Posterior cingulate gyrus (tissue), 11 donors: ENCODE measurements at places on chromosomes 6 and 20.
A peak's percentile ranks its signal among the peaks of the same experiment; 100 is the strongest.

DNA sequence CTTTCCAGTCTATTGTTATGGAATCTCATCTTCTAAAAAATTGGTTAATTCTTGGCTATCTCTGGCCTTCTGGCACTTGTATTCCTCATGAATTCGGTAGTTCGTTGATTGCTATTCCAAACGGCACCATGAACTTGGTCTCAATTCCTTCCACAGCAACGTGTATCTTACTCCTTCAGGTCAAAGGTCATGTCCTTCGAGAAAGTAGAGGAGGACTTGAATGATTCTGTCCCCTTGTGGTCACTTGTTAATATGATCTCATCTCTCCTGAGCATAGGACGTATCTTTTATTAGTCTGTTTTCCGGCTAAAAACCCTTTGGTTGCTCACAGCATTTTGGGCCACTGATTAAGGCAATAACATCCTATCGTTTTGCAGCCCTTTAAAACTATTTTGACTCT lies 9.4 kb downstream of the TLDC2 start:
- no peak for DNase-seq

DNA sequence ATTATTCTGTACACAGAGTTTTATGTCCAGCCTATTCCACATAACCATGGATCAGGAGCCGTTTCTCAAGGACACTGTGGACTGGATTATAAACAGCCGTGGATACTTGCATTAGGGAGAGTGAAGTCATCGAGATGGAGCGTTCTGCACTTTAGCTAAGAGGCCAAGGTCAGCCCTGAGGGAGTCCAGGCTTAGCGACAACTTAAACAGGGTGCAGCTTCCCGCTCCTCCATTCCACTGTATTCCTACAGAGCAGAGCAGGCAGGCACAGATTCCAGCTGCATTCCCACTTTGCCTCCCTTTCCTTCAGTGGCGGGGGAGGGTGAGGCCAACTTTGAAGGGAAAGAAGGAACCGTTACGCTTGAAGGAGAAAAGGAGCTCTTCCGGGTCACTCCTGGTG lies 59.5 kb downstream of the RAMACL start:
- DNase-seq: no peak

DNA sequence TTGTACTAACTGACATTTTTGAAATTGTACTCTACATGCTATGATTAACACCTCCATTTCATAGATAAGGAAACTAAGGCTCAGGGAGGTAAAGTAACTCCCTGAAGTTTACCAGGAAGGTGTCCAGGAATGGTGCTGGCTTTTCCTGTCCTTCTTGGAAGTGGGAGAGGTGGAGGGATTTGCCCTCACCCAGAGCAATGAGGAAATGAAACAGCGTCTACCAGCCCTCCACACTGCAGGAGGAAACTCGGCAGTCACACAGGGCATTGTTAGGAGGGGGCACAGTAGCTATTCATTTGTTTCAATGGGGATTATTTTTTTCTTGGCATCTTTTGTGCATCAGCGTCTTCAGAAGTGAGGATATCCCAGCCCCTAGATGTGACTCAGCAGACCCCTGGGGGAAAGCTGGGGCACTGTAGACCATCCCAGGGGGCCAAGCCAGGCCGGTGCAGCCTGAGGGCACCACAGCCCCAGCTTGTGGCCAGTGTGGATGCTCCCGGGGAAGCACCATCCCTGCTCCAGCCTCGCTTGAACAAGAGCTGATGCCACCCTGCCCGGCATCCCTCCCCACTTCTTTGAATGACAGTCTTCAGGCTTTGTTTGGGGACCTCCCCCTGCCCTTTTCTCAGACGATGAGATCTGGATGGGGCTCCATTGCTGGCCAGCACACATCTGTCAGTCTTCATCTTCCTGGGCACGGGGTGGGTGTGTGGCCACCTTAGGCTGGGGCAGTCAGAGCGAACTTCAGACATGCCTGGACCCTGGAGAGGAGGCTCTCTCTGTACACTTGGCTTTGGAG lies 224.4 kb upstream of the PMEPA1 start:
- no peak for DNase-seq

DNA sequence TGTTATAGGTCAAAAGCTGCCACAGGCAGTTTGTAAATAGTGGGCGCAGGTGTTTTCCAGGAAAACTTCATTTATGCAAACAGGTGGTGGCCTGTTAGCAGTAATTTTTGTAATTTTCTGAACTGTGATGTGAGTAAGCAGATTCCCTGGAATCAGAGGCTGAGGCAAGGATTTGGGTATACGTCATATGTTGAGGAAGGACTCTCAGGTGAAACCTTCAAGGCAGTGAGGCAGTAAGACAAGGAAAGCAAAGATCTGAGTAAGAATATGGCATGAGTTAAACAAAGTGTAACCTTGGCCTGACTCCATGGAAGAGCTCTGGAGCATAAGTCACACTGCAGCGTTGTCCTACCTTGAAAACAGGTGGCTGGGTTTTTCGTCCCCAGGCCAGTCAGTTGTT lies 291.1 kb upstream of the BTBD3 start:
- DNase-seq: no peak

DNA sequence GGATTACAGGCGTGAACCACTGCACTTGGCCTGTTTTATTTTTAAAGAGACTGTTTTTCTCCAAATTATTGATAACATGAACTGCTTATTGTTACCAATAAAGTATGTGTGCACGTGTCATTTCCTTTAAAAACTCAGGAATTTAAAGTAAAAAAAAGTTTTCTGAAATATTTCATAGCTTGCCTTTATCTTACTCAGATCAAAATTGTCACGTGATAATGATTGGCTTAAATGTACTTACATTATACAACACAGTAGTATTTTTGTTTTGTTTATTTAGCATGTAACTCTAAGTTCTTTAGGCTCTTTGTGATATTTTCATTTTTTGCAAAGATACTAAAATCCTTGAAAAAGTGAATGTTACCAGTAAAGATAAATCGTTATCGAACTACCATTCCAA lies 174.1 kb downstream of the ZFAND3 start:
- DNase-seq: no peak

GRCh38 chr6:113048741-113049140 lies 701.6 kb downstream of the RFPL4B start:
- DNase-seq: no peak

GRCh38 chr6:158610319-158610968 lies 34.1 kb downstream of the DYNLT1 start:
- no peak for DNase-seq

GRCh38 chr20:37821696-37822095 lies 81.2 kb upstream of the VSTM2L start:
- DNase-seq: no peak

DNA sequence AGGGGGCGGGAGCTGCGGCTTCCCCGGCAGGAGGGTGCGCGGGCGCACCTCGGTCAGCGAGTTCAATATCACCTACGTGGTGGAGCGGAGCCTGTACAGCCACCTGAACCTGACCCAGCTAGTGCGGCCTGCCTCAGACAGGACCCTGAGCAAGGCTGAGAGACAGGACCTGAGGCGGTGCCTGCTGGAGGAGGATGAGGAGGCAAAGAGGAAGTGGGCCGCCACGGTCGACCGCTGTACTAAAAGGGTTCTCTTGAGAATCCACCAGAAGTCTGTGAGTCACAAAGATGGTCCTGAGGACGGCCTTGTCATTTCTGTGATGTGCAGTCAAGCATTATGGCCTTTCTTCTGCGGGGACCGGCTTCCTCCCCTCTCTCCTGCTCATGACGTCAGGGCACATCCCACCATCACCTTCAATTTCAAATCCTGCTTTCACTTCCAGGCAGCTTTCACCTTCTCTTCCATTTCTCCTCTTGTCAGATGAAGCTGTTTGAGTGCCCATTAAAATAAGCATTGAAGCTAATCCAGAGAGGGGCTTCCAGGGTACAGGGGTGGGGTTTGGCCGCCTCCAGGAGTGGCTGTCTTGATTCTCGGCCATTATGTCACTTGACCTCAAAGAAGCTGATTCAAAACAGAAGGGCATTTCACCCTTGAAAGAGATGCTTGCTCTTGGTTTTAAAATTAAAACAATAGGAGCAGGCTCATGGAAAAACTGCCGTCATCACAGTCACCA lies 177.6 kb downstream of the SASH1 start:
- no peak for DNase-seq

DNA sequence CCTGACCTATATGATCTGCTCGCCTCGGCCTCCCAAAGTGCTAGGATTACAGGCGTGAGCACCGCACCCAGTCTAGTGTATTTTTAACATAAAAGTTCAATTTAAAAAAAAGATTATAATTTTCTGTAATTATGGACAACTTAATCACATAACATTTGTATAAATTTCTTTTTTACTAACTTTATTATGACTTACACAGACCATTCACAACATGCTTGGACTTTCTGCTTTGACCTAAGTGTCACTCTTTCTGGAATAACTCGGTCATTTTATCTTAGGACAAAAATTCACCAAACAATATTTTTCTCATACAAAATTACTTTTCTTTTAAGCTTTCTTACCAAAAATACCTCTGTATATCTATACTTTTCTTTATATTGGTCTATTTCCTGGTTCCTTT lies 15.4 kb upstream of the IL22RA2 start:
- no peak for DNase-seq

DNA sequence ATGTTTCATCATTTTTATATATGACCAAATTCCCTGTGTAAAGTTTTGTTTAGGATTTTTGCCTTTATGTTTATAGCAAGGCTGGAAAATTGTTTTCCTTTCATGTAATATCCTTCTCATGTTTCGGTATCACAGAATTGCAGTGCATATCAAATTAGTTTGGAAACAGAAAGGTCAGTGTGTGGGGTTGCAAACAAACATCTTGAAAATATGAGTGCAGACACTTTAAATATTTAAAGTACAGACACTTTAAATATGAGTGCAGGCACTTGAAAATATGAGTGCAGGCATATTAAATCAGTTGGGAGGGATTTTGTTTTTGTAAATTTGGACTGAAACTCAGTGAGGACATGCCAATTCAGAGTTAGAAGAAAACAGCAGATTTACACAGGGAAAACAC lies 6.5 kb downstream of the SLPI start:
- no peak for DNase-seq

- no peak for DNase-seq
Measured at GRCh38 chr6:106473812-106474211, 113.3 kb downstream of the CRYBG1 start.

GRCh38 chr6:42777126-42777822 lies 4.6 kb upstream of the BICRAL start:
- no peak for DNase-seq

DNA sequence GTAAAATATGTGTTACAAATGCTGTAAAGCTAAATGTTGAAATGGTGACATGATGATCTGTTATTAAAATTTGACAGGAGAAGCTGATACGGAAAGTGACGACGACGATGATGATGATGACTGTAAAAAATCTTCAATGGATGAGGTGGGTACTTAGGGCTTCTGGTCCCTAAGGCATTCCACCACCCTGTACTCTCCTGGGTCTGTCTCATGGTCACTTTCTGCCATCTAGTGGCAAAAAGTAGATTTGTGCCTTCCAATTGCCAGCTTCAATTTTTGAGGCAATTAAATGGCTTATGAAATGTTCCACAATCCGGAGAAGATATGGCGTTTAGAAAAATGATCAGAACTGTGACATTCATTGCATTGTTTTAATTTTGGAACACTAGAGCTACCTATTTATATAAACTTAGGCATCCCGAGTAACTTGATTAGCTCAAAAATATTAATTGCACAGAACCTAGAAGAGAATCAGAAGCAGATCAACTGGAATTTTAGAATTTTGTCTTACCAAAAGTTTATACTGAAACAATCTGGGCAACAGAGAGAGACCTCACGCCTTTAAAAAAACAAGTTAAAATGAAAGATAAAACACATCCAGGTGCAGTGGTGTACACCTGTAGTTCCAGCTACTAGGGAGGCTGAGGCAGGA lies 346.5 kb upstream of the PLCB4 start:
- peak; percentile 42 for DNase-seq

- DNase-seq: no peak
Measured at GRCh38 chr6:71134929-71135642, 153.5 kb upstream of the OGFRL1 start.

- no peak for DNase-seq
Measured at GRCh38 chr6:133309579-133309978, 68.4 kb downstream of the EYA4 start.

GRCh38 chr6:76682842-76683241 lies 610.4 kb upstream of the IMPG1 start:
- DNase-seq: no peak

- no peak for DNase-seq
Measured at GRCh38 chr6:75612434-75612833, 10.8 kb downstream of the SENP6 start.

- no peak for DNase-seq
Measured at GRCh38 chr6:90534337-90535025, 52.4 kb downstream of the MAP3K7 start.

- DNase-seq: peak; percentile 79
Measured at GRCh38 chr20:61980647-61981583, 84.8 kb downstream of the TAF4 start.

DNA sequence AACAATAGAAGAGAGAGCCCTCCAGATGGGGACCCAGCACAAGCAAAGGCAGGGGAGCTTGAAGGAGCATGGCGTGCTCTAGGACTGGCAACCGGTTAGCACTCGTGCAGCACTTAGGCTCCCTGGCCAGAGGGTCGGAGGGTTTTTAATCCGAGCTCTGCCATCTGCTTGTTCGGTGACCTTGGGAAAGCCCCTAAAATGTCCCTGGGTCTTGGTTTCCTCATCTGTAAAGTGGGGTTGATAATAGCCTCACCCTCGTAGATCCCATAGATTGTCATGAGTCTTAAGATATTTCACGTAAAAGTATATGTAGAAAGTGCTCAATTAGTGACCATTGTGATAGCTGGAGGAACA lies 16.6 kb upstream of the HCK start:
- no peak for DNase-seq

GRCh38 chr6:99236010-99236409 lies 113.5 kb downstream of the FAXC start:
- no peak for DNase-seq

DNA sequence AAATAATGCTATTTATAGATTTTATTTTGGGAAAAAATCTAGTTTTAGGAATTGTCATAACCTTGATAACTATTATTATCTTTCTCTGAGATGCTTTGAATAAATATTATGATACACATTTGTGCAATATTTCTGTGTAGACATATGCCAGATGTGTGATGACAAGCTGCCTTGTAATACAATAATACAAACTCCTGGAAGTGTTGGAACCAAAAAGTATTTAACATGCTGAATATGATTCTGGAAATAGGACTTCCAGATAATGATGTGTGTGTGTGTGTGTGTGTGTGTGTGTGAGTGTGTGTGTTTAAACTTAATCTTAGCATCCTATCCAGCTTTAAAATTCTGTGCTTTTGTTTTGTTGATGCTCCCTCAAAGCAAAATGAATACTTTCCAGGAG lies 233.6 kb downstream of the ADGRB3 start:
- DNase-seq: no peak

GRCh38 chr6:119147101-119148053 lies 68.9 kb upstream of the FAM184A start:
- no peak for DNase-seq
